ENCODE measurements at places on chromosomes 13 and 19. TPM values are rescaled to one million over a fixed set of nuclear protein-coding genes. Genes with fewer than 3 reads are reported as not detected.

Gene ZNF493
- total RNA-seq, result 26.2 TPM

Gene ZNF729
- total RNA-seq, result not detected

Gene RNF225
- not detected for total RNA-seq

Gene CDX2
- total RNA-seq, result not detected

Gene PNMA8B
- 0.85 TPM for total RNA-seq

Gene HSPH1
- 50.0 TPM for total RNA-seq

Gene ALOX5AP
- 5.6 TPM for total RNA-seq

Gene TMPRSS9
- total RNA-seq, result not detected

Gene CABP5
- total RNA-seq, result not detected

Gene TGFBR3L
- 1.0 TPM for total RNA-seq

Gene POSTN
- 1.6 TPM for total RNA-seq

Gene FFAR2
- not detected for total RNA-seq

Gene ZNF610
- 2.3 TPM for total RNA-seq

Gene NR2C2AP
- total RNA-seq, result 19.4 TPM

Gene NKG7
- not detected for total RNA-seq

Gene SSC5D
- 69.4 TPM for total RNA-seq

Gene LGI4
- not detected for total RNA-seq

Gene IGFL4
- total RNA-seq, result not detected

All from renal cortical epithelial cell (primary cell).